H54 (cell line): ENCODE measurements at places on chromosomes 3 and 15.

- DNase-seq, result no peak
These were observed 182.2 kb downstream of the UBE2E2 start for GRCh38 chr3:23385327-23385726.

- DNase-seq, result no peak
These were observed 25.2 kb upstream of the SLC6A6 start for GRCh38 chr3:14377044-14377837.

- DNase-seq, result no peak
These were observed 35.5 kb downstream of the GADL1 start for GRCh38 chr3:30858894-30859389.

- no peak for DNase-seq
These were observed 19.5 kb upstream of the TIMP4 start for GRCh38 chr3:12178091-12178820.

DNA sequence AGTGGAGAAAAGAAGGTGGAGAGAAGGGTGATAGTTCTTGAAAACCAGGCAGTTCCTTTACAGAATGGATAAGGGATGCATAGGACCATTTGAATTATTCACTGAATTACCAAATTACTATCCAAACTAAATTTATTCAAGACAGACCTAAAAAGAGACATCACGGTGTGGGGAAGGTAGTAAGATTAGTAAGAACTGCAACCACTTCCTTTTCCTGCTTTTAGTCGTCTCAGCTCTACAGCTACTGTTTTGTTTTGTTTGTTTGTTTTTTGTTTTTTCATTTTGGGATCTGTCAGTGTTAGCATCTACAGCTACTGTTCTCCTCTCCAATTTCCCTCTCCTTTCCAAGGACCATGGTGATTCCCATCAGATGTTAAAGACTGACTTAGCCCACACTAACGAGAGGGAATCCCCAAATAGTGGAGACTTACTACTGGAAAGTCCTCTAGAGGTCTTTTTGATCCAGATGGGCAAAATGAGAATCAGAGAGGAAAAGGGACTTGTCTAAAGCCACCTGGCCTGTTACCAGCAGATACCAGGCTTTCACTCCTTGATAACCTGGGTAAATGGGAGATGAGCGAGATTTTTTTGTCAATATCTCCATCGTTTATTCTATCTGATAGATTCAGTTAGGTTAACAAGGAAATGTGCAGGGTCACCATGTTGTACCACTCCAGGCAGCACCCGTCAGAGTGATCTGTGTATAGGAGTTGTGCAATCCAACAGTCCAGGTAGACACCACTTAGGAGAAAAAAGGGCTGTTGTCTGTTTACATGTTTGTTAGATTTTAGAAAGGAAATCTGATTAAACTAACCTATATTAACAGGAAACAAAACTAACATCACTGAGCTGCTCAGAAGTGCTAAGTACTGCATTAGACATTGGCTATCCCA lies 6.0 kb downstream of the HCLS1 start:
- DNase-seq, result no peak

DNA sequence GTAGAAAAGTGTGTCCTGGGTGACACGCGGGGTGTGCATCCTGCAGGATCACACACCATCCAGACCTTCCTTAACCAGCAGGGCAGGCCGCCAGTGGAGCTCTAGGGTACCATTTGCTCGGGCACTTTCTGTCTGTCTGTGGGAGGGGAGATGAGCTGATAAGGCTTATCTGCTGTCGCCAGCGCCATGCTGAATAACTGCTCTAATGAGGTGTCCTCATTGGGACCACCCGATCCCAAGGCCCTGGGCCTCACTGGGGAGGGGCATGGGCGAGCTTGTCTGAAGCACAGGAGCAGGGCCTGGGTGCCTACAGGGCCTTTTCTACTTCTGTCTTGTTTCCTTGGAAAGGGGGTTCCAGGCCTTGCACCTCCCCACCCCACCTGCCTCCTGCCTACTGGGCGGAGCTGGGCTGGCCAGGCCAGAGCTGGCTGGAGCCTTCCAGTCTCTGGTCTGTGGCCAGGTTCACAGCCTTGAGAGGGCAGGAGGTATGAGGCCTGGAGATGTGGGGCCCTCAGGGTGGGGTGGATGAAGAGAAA lies 2.5 kb upstream of the GATA2 start:
- DNase-seq, result no peak

GRCh38 chr3:149476225-149476624 lies 1.7 kb downstream of the TM4SF4 start:
- no peak for DNase-seq

DNA sequence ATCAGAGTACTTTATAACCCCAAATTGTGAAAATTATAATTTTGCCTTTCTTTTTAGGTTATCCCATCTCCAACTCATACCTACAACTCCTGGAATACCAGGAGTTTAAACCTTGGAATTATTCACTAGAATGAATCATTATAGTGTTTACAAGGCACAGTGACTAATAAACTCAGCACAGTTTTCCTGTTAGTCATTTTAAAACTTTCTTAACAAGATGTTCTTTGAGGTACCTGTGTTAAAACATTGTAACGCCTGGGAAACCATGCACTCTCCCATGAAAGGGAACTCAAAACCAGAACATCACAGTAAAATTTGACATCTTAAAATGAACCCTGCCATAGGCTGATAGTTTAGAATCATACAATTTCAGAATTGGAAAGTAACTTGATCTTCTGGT lies 132.4 kb upstream of the OSTN start:
- peak; percentile 11 for DNase-seq

- no peak for DNase-seq
These were observed 62.9 kb upstream of the ULK4 start for GRCh38 chr3:42024591-42025351.

DNA sequence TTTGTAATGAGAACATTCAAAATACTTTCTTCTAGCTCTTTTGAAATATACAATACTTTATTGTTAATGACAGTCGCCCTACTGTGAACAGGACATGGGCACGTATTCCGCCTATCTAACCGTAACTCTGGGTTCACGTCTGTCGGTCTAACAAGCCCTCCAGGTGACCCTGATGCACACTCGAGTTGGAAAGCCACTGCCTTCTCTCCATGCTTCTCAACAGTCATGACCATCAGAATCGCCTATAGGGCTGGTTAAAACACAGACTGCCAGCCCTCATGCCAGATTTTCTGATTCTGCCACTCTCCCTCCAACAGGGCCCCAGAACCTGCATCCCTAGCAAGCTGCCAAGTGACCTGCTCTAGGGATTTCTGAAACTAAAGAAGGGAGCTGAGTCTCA lies 140.2 kb downstream of the FOXP1 start:
- DNase-seq, result no peak

- no peak for DNase-seq
These were observed 235.5 kb downstream of the PTPRG start for GRCh38 chr3:61796911-61797310.
